ENCODE measurements at places on chromosomes 4 and X.

DNA sequence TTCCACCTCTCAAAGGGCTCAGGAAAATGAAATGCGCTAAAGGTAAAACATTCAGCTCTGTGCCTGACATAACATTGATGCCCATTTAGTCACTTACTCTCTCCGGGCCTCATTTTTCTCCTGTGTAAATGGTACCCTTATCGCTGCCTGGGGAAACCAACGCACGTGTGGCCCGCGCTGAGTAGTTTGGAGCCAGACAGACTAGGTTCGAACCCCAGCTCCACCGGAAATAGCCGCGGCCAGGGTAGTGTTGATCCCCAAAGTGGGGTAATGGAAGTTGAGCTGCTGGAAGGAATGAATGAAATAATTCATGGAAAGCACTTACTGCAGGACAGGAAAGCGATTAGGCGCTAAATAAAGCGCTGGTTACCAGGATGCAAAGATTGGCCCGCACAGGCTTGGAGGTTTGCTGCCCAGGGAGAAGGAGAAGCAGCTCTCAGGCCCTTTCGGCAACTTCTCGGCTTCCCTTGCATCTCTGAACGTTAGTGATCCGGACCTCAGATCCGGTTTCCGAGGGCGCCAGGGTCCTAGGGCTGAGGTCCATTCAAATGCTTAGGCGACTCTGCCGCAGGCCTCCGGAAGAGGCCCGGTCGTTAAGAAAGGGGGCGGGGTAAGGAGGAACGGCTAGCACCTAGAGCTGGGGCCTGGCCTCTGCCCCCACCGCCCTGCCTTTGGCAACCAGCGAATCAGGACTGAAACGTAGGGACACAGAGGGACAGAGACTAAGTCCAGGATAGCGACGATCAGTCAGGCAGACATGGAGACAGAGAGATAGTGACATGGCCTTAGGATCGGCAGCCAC is 13.3 kb downstream of the NKX3-2 start:
- H3K4me1 ChIP-seq, result peaks cover 33% of the 10 kb centered on the region
- no peak overlapping the region for H3K27ac ChIP-seq
- no peak overlapping the region for H3K4me3 ChIP-seq
- peaks cover 2% of the 10 kb centered on the region for H3K36me3 ChIP-seq
- DNase-seq, result no peak

DNA sequence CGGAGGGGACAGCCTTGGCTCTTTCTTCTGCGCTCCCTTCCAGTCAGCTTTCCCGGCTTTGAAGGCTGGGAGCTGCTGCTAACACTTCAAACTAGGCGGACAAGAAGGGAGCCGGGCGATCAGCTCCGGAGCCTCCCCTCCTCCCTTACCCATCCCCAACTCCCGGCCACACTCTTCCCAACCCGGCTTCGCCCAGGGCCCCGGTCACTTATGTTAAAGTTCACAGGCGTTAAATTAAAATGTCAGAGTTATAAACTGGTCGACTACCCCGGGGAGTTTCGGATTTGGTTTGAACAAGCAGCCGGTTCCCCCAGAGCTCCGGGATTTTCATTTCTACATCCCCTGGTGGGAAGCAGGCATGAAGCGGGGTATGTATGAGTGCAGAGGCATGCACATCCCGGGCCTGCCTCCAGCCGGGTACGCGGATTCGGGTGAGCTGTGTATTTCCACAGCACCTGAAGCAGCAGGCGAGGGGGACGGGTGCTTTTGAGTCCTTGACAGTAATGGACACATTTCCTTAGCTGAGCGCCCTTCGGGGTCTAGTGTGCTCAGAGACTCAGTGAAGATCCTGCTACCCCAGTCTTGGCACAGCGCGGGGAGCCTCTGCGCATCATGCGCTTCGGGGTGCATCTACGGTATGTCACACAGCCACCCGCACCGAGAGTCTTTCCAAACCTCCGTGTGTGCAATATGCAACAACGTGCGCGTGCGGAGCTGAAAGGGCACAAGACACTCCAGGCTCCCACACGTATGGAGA is 880 bp downstream of the UNC5C start:
- no peaks in the 10 kb centered on the region for H3K36me3 ChIP-seq
- no peak overlapping the region for H3K27ac ChIP-seq
- H3K4me3 ChIP-seq, result peak overlapping the region; percentile 45
- DNase-seq, result no peak
- peaks cover 20% of the 10 kb centered on the region for H3K4me1 ChIP-seq
- H3K27me3 ChIP-seq, result peaks cover 46% of the 10 kb centered on the region

DNA sequence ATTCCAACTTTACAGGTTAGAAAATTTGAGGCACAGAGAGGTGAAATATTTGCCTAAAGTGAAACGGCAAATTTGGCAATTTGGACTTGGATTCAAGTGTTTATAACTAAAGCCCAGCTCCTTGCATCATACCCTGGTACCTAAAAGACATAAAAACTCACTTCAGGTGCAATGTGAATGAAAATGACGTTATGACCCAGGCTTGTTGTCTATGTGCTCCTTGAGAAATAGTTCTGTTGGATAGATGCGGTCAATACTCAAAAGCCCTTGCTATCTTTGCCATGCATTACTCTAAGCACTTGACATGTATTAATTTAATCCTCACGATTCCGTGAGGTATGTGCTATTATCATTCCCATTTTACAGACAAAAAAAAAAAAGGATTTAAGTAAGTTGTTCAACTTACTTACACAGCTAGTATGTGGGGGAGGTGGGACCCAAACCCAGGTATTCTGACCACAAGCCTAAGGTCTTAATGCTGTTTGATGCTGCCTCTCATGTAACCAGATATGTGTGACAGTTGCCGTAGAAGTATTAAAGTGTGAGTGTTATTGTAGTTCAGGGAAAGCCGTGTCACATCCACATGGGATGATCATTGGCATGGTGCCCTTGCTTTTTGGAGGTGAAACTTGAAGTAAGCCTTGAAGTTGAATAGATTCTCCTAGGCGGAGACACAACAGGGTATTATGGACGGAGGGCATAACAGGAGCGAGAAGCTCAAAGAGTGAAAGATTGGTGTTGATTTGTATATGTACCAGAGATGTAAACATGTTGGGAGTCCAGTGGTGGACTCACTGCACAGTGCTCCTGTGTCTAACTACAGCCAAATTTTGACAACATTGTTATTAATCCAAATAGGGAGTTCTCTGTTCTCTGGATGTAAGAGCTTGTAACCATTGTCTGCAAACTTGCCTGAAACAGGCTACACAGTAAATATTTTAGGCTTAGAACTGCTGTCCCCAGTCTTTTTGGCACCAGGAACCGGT is 3.1 kb downstream of the SCML1 start:
- DNase-seq, result no peak
- H3K4me3 ChIP-seq, result peak overlapping the region; percentile 16
- H3K27me3 ChIP-seq, result no peaks in the 10 kb centered on the region

- H3K27ac ChIP-seq, result no peak overlapping the region
- DNase-seq, result no peak
- H3K4me1 ChIP-seq, result no peaks in the 10 kb centered on the region
- no peaks in the 10 kb centered on the region for H3K27me3 ChIP-seq
- no peak overlapping the region for H3K4me3 ChIP-seq
These were observed 42.2 kb downstream of the NDNF start for GRCh38 chr4:121030131-121030530.

DNA sequence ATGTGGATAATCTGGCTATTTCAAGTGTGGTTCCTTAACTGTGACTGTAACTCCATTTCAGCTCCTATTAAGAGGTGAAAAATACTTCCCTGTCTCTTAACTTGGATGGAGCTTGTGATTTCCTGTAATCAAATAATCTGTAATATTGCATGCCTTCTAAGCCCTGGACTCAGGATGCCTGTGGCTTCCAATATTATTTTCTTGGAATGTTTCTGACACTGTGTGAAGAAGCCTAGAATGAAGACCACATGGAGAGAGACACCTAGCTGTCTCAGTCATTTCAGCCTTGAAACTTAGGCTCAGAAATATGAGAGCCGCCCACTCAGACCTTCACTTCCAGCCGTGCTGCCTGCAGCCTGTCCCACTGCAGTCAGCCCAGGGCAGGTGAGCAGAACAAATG is 544.3 kb downstream of the TRIML1 start:
- no peaks in the 10 kb centered on the region for H3K27me3 ChIP-seq
- no peaks in the 10 kb centered on the region for H3K36me3 ChIP-seq
- H3K4me1 ChIP-seq, result no peaks in the 10 kb centered on the region
- no peak overlapping the region for H3K4me3 ChIP-seq
